ENCODE measurements at places on chromosomes 5 and 9.

DNA sequence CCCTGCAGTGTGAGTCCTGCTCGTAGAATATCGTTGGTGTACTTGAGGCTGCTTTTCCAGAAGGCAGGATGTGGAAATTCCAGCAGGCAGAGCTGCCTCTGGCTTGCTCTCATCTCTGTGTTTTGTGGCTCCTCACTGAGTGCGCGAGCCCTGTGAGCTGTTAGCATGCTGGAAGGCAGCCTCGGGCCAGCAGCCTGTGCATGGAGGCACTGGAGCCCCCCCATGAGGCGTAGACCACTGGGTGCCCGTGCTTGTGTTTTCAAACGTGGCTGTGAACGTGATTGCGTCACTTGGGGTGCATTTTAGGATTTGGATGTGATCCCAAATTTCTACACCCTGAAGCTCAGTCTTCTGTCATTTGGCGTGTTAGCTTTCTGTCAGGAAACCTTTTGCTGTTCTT is 3.2 kb downstream of the WDR5 start:
- no peak for DNase-seq

- no peak for DNase-seq
Observed at GRCh38 chr5:1226231-1226630, 1.1 kb downstream of the SLC6A18 start.

GRCh38 chr9:124420991-124421543 is 5.8 kb upstream of the PSMB7 start:
- DNase-seq = no peak

DNA sequence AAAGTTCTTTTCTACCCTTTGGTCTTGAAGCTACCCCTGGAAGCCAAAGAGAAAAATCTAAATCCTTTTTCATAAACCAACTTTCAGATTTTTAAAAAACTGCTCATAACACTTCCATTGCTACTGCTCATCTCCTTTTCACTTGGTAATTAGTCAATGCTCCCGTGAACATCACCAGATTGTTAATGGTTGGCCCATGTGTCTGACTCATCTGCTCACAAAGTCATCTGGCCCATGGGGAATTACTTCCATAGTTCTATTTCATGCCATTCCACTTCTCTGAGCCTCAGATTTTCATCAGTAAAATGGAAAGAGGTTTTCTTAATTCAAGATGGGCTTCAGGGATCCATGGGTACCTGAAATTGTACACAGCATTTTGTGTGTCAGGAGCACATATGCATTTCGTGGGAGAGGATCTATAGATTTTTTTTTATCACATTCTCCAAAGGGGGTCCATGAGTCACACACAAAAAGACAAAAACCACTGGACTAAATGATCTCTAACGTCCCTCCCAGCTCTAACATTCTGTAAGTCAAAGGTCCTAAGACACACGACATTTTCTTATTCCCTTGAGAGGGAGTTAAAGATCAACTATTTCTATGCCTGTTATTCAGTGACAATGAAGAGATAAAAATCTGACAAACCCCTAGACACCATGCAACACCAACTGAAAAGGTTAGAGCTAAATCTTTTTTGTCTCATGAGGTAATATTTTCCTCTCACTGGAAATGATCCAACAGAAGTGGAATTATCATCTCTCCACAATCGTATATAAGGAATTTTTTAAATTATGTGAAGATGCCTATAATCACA is 75.4 kb downstream of the TEX10 start:
- no peak for DNase-seq

GRCh38 chr9:14323985-14324650 is 10.2 kb upstream of the NFIB start:
- no peak for DNase-seq

- DNase-seq = peak; percentile 81
Observed at GRCh38 chr9:89497978-89498851, at the start of gene SEMA4D. SEMA4D (minus strand) TSS chr9:89498113; CDS start chr9:89405456, 92,657 bp downstream.

DNA sequence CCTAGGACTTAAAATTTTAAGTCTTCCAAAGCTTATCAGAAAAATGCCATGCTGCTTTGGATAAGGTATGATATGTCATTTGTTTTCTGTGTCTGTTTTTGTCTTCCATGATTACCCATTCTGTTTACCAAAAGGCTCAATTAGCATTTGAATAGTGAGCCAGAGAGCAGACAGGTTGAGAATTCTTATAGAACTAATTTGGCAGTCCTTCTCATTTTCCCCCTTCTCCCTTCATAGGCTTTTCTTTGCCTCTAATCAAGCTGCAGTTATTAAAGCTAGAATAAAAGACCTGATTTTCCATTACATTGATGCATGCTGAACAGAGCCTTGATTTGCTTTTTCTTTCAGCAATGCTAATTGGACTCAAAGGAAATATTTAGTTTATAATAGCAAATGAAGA is 993.0 kb downstream of the MAT2B start:
- DNase-seq = no peak

DNA sequence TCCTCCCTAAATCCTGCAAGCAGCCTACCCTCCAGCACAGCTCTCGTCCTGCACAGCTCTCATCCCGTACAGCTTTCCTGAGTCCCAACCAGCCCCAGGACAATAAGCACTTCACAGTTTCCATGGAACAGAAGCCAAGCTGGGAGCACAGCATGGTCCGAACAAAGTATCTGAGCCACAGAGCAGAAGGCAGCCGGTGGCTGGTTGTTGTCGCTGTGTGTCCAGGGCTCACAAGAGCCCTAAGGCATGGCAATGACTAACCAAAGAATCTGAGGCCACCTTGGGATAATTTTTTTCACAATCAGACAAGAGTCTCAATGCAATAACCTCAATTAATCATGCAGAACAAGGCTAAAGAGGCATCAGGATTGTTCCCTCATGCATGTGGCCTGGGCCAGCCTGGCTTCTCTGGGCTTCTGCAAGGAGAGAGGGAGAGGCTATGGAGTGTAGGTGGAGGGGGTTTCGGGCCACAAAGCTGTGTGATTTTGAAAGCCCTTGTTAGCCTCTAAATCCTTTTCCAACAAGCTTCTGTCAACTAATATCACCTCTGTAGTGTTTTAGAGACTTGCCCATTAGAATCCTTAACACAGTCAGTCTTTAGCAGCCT is 323.4 kb downstream of the PIK3R1 start:
- DNase-seq = no peak

DNA sequence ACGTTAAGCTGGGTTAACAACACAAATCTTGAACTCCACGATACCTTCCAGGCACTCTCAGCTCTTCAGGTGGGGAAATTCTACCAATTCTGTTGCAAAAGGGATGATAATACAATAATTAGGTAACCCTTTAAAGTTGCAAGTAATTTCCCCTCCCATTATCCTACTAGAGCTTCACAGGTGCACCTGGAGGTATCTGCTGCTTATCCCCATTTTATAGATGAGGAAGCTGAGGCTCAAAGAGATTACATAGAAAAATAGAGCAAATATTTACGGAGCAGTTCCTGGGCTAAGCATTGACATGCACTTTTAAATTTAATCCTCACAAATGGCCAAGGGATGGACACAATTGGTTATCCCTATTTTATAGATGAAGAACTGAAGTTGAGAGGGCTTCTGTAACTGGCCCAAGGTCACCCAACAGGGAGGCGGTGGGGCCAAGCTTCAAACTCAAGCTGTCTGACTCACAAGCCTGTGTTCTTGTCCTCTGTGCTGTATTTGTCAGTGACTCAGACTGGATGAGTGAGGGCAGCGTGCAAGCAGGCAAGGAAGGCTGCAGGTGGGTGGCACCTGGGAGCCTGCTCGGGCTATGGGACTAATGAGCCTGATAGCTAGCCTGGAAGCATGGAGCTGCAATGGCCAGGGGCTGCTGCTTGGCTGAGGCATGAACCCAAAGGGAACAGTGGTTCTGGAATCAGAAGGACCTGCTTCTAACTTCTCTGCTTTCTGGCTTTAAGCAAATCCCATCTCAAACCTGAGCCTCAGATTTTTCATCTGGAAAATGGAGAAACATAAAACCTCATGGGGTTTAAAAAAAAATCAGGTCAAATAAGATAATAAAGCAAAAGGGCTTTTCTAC is 105.5 kb downstream of the PDE6A start:
- no peak for DNase-seq

- DNase-seq = no peak
Observed at GRCh38 chr9:124381170-124381945, 33.9 kb downstream of the PSMB7 start.

DNA sequence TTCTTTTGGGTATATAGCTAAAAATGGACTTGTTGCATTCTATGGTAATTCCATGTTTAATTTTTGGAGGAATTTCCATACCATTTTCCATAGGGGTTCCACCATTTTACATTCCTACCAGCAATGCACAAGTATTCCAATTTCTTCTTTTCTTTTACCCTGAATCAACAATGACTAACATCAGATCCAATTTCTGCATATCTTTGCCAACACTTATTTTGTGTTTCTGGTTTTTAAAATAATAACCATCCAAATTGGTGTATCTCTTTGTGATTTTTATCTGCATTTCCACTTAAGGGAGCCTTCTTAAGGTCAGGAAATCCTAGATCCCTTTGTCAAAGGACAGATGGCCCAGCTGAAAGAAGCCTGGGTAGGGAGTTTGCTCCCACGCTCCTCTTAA is 29.5 kb upstream of the SMU1 start:
- DNase-seq = no peak

DNA sequence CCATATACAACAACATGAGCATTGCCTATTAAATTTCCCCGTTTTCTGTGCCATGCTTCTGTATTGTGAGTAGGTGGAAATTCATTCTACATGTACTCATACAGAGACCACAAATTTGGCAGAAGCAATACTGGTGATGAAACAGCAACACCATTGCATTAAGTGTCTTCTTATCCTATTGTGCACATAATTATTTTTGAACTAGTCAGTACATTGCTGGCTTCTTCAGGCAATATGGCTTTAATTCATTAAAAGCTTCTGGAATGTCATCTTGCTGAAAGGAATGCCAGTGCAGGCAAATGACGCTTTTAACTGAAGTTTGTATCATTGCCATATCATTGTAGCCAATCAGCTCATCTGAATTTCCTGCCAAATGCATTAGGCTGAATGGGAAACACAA is 82.6 kb downstream of the KIAA1958 start:
- no peak for DNase-seq

- no peak for DNase-seq
Observed at GRCh38 chr5:11898787-11899186, 5.5 kb downstream of the CTNND2 start.

- DNase-seq = no peak
Observed at GRCh38 chr9:107112707-107113243, 170.3 kb upstream of the RAD23B start.

GRCh38 chr9:131598121-131598520 is 52.8 kb downstream of the PRRT1B start:
- DNase-seq = no peak

Measured in left hindlimb (tissue), 1 donor.